ENCODE measurements at places on chromosomes 7 and 10.

- DNase-seq: no peak
Measured at GRCh38 chr7:92423710-92424131, 23.6 kb upstream of the GATAD1 start.

GRCh38 chr10:110985497-110986275 lies 66.3 kb downstream of the SHOC2 start:
- no peak for DNase-seq

GRCh38 chr7:125355899-125356298 lies 426.3 kb upstream of the POT1 start:
- no peak for DNase-seq

DNA sequence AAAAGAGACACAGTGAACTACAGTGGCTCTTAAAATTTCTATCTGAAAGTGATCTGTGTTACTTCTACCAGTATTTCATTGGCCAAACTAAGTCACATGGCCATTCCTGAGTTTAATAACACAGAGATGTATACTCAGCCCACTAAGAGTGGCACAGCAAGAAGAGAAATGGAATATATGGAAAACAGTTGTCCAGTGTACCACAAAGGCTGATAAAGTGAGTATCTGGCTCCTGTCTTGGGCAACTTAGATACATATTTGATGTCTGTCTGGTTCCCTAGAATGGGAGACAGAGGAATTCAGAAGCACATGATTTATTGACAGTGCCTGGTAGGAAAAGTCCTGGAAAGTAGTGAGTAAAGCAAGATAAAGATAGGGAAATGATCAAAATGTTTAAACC lies 10.1 kb upstream of the PON1 start:
- no peak for DNase-seq

DNA sequence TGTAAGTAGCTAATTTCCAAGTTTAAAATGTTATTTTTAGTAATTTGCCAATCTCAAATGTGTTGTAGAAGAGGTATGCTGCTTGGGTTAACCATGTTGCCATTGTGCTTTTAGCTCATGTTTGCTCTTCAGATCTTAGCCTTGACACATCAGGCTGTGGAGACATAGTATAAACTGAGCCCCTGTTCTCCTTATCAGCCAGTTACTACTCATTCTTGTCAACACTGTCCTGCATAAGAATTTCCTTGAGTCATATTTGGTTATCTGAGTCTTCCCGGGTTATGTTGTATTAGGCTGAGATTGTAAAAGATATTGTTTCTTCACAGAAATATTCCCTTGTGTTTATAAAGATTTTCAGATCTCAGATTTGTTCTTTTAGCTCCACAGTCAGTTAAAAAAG lies 4.1 kb downstream of the SSBP1 start:
- no peak for DNase-seq

- no peak for DNase-seq
Measured at GRCh38 chr10:102627736-102628293, 16.5 kb upstream of the TRIM8 start.

DNA sequence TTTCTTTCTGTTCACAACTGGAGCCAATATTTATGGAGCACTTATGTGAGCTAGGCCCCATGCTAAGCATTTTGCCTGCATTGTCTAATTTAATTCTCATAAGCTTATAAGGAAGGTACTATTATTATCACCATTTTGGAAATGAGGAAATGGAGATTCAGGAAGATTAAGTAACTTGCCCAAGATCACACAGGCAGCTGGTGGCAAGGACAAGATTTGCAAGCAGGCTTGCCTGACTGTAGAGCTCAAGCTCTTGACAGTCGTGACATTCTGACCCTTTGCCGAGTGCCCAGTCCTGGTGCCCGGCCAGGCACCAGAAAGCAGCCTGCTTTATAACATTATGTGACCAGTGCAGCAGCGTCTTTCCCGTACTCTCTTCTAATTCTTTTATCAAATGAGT lies 38.2 kb downstream of the WNT2 start:
- no peak for DNase-seq

GRCh38 chr7:42104231-42104630 lies 132.8 kb downstream of the GLI3 start:
- DNase-seq: no peak

GRCh38 chr7:100781255-100781654 lies 46.1 kb downstream of the EPHB4 start:
- DNase-seq: no peak

GRCh38 chr10:102299873-102300272 lies 54.5 kb downstream of the GBF1 start:
- no peak for DNase-seq

DNA sequence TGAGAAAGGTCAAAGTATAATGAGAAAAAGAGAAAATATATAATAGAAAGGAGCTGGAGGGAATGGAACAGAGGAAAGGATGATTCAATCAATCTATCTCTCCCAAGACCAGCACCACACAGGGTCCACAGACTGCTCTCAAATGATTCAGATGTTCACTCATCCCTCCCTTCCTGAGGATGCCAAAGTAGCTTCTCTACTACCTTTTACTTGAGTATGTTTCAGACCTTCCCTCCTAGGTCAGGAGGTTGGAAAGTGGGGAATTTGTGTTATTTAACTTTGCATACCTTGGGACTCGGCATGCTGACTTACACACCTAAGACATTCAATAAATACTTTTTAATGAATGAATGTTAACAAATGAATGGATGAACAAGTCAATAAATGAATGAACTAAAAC lies 30.6 kb downstream of the CPVL start:
- DNase-seq: no peak

- DNase-seq: no peak
Measured at GRCh38 chr10:86202226-86202735, 164.3 kb downstream of the GRID1 start.

DNA sequence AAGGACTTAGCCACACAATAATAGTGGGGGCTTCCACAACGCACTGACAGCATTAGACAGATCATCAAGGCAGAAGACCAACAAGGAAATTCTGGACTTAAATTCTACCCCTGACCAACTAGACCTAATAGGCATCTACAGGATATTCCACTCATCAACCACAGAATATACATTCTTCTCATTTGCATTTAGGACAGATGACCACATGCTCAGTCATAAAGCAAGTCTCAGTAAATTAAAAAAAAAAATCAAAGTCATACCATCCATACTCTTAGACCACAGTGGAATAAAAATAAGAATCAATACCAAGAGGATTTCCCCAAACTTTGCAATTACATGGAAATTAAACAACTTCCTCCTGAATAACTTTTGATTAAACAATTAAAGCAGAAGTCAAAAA lies 155.9 kb downstream of the CDK14 start:
- no peak for DNase-seq

- no peak for DNase-seq
Measured at GRCh38 chr7:130479716-130480400, 12.0 kb upstream of the MEST start.

DNA sequence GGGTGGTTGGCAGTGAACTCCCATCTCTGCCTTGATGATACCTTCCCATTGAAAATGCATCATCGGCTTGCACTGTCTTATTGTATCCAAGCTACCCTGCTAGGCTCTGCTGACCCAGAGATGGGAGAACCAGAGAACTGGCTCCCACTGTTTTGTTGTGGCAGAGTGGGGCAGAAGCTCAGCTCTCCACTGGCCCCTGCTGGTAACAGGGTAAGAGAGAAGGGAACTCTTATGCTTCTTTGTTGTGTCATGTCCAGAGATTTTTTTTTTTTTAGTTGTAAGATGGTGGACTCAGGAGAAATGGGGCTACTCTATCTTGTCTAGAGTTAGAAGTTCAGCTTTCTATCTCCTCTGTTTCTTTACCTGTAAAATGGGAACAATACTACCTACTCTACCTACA lies 100.5 kb upstream of the SDK1 start:
- peak; percentile 14 for DNase-seq

DNA sequence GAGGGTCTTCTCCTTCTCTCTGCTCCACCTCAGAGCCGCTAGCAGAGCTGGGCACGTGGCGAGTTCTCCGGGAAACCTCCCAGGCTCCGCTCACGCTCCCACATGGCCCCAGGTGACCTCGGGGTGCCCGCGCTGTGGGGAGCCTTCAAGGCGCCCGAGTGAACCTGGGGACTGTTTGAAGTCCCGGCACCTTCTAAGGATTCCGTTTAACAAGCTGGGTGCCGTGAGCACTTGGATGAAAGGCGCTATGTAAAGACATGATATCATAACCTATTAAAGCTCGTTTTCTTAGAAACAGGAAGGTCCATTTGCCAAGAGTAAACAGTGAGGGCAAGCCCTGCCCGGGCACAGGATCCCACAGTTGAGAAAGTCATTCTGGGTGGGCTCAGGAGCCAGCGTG lies 15.8 kb upstream of the MYL10 start:
- DNase-seq: no peak

All from stimulated activated CD4-positive, alpha-beta T cell treated with anti-CD3 and anti-CD28 coated beads, Interleukin-4, amount 100 ng/mL, for 48 hours (primary cell).